ENCODE measurements at places on chromosomes 7 and 10.

GRCh38 chr10:97196223-97197029 lies 10.7 kb upstream of the SLIT1 start:
- peak; percentile 58 for DNase-seq

- DNase-seq: no peak
Measured at GRCh38 chr7:73316521-73316920, 7.9 kb upstream of the NSUN5 start.

DNA sequence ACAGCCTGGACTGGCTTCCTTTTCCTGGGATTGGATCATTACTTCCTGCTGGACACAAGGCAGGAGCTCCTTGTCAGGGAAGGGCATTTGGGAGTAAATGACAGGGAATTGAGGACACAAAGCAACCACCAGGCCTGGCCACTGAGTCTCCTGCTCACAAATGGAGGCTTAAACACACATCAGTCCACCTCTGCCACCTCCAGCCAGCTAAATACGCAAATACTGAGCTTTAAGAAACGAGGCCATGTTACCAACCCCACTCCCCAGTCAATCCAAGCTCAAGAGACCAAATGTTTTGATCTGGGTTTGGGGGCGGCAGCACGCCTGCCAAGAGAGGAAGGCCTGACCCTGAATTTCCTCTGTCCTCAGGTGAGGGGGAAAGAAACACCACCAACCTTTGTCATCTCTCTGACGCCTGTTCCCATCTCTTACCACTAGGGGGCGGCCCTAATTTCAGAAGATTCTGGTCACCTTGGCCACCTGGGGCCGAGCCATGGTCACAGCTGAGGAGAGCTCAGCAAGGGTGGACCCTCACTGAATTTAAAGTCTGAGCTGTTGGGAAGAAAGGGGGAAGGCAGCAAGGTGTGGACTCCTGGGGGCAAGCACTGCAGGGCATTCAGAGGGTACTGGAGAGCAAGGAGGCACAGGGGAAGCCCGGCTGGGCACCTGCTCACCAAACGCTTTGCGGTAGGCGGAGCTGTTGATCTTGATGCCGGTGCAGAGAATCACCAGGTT lies 16.5 kb downstream of the AIFM2 start:
- peak; percentile 66 for DNase-seq

- DNase-seq: no peak
Measured at GRCh38 chr10:117736655-117737054, 194.1 kb downstream of the EMX2 start.

GRCh38 chr7:30650421-30650808 lies 31.8 kb downstream of the CRHR2 start:
- DNase-seq: no peak

DNA sequence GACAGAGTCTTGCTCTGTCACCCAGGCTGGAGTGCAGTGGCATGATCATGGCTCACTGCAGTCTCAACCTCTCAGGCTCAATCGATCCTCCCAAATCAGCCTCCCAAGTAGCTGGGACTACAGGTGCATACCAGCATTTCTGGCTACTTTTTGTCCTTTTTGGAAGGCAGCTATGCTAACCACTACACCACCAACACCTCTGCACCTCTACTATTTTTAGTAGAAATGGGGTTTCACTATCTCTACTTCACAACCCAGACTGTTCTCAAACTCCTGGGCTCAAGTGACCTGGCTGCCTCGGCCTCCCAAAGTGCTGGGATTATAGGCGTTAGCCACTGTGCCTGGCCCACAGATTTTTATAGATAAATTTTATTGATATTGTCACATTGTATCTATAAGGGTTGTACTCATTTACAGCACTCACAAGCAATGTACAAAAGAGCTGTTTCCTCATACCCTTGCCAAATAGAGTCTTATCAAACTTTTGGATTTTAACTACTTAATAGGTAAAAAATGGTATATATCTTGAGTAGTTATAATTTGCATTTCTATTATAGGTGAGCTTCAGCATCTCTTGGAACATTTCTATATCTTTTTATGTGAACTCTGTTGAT lies 23.7 kb downstream of the PRR15 start:
- no peak for DNase-seq

GRCh38 chr10:21238717-21239116 lies 286.8 kb downstream of the SKIDA1 start:
- no peak for DNase-seq

GRCh38 chr7:885893-886625 lies 9.7 kb downstream of the GET4 start:
- DNase-seq: no peak

- no peak for DNase-seq
Measured at GRCh38 chr10:805620-806305, 116.3 kb upstream of the DIP2C start.

DNA sequence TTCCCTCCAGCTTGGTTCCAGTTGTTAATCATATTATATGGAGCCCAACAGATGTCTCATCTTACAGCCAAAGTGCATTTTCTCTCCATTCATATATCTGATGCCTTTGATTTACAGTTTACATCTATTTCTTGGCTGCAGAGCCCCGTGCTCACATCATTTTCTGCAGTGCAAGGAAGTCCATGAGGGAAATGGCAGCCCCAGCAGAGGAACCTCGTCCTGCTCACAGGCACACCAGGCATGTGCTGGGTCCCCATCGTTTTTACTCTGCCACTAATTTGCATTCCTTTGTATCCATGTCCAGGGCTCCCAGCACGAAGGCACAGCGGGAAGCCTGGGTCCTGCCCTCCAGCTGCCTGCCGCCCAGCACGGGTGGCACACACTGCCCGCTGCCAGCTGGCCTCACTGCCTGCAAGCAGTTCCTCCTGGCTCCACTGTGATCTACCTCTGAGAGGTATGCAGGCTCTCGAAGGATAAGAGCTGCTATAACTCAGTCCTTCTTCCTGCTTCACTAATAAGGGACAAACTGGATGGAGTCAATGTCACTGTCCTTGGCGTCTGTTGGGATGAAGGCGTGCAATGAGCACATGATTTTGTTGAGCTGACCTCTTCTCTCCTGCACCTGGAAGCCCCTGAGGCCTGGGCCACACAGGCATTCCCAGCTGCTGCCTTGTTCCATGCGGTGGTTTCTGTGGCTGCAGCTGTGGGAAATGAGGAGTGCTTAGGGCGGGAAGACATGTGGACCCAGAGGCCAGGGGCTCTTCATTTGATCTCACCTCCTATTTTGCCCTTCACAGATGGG lies 583.6 kb upstream of the MGMT start:
- no peak for DNase-seq

DNA sequence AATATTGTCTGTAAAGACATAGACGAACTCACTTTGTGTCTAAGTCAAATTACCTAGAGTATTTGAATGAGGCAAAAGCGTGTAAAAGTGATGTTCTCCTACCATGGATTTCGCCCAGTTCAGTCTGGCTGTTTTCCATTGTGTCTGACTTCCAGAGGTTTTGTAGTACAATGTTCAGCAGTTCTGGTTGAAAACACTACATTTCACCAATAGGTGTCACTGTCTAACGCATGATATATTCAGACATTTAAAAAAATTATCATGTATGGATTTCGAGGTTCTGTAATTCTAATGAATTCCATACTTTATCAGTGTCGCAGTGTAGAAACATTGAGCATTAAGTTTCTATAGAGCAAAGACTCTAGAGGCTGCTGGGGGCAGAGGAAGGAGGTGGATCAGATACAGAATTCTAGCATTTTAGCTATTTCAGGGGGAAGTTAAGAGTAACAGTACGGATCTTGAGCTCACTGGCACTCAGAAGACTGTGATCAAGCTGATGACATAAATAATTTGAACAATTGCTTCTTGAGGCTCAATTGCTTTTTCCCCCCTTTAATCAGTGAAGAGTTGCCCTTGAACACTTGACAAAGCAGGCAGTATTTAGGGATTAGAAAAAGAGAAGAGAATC lies 196.9 kb upstream of the RHOBTB1 start:
- DNase-seq: no peak

DNA sequence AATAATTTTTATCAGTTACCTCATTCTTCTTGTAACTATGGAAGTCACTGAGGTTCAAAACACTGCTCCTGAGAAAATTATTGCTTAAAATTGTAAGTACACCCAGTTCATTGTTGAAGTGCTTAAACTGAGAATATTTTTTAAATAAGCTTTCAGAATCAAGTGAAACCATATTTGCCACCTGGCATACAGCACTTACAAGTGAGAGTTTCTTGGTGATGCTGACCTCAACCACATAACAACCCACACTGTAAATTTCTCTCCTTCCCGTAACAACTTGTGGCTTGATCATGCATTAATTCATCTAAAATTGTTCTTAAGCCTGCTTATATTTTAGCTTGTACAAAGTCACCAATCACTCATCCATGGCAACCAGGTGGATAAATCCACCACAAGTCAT lies 34.0 kb downstream of the IMMP2L start:
- no peak for DNase-seq

DNA sequence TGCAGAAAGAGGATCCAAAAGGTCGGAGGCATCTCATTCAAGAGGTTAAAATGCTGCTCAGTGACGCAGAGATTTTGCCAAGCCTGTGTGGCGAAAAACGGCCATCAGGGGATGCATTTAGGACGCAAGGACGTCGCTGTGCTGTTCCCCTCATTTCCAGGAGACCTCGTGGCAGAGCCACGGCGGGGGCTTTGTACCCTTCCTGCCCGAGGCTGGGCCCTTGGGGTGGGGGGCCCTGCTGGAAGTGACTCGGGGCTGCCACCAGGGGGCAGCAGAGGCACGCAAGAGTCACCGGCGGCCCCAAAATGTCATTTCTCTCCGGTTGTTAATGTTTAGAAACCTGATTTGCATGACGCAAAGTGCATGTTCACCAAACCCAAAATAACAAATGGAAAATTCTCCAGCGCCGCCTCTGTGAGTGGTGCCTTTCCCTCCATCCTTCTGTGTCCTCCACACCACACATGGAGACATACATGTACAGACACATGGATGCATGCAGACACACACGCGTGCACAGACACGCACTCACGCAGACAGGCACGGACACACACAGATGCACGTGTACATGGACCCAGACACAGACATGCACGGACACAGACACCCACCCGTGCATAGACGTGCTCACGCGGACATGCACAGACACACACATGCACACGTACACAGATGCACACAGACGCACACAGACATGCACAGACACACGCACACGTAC lies 51.0 kb upstream of the NKX6-2 start:
- DNase-seq: peak; percentile 16

- no peak for DNase-seq
Measured at GRCh38 chr7:99667179-99667578, 12.6 kb downstream of the CYP3A5 start.

DNA sequence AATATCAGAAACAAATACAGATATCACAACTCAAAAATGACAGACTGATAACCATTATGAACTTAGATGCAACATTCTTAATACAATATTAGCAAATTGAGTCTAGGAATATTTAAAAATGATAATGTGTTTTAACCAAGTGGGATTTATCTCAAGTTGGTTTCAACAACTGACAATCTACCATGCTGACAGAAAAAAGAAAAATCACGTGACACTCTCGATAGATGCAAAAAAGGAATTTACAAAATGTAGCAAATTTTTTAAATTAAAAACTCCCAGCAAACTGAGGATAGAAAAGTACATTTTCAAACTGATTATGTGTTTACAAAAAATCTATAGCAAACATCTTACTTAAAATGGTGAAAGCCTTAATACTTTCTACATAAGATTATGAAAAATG lies 177.4 kb downstream of the MALRD1 start:
- no peak for DNase-seq

DNA sequence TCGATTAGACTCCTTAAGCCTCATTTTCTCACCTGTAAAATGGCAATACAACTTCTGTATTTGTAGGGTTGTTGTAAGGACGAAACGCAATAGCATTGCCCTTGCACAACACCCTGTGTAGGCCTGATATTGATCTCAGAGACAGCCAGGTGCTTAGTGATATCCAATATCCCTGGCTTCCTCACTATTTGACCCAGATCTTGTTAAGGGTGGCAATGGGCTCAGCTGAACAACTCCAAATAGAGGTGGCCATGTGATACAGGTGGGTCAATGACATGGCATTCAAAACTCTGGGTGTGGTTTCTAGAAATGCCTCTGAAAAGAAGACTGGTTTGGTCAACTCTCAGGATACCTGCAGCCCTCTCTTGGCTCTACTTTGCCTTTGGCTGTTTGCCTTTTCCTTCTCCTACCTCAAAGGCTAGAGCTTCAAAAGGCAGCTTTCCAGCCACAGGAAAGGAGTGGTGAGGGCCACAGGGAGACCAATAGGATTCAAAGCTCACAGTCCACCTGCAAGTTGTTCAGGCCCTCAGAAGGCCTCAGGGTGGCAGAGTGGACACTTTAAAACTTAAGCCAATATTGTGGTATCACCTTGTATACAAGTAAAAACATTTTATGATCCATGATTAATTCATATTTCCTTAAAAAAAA lies 14.9 kb upstream of the GATAD1 start:
- no peak for DNase-seq

DNA sequence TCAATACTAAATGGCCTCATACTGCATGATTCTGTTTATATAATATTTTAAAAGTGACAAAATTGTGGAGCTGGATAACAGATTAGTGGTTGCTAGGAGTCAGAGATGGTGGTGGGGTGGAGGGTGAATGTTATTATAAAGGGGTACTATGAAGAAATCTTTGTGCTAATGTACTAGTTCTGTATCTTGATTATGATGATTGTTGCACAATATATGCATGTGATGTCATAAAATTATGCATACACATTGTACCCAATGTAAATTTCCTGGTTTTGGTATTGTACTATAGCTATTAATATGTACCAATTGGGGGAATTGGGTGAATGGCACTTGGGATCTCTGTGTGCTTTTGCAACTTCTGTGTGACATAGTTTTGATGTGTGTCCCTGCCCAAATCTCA lies 112.2 kb downstream of the TMEM26 start:
- DNase-seq: no peak

DNA sequence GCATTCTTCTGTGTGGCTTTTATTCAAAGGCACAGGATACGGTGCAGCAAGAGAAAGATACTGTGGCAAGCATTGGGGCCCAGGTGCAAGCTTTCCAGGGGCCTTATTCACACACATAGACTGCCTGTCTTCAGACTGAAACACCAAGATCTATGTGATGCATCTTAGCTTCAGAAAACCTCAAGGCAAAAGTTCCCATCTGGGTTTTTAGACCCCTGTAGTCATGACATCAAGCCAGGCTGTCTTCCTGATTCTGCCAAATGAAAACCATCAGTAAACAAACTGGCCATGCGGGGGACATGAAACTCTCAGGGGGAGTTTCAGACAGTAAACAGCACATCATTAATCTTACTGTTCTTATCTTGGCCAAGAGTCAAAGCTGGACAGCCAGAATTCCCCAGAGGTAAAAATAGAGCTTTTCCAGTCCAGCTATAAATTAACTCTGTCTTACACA lies 9.8 kb downstream of the AGBL3 start:
- no peak for DNase-seq
